ENCODE measurements at places on chromosomes 1 and 21. TPM values are rescaled to one million over a fixed set of nuclear protein-coding genes. Genes with fewer than 3 reads are reported as not detected.

ZNF670 gene
- 4.6 TPM for total RNA-seq

- no peak for DNase-seq
These were observed 73.1 kb downstream of the KCNJ6 start for GRCh38 chr21:37843191-37843590.

GRCh38 chr1:210691039-210691610 lies 362.4 kb downstream of the HHAT start:
- no peak for DNase-seq

DNA sequence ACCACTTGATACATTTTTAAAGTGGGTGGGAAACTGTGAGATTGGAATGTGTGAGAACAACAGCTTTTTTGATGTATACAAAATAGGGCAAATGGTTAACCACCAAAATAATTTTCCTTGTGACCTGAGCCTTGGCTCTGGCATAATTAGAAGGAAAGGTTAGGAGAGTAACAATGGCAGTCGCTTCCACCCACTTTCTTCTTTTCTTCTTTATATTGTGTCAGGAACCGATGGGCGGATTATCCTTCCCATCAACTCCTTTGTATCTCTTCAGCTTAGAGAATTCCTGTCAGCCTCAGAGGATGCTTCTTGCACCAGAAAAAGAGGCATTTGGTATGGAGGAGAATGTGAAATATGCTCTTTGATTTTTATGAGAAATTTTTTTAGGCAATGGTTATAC lies 90.6 kb downstream of the SDCCAG8 start:
- no peak for DNase-seq

DNA sequence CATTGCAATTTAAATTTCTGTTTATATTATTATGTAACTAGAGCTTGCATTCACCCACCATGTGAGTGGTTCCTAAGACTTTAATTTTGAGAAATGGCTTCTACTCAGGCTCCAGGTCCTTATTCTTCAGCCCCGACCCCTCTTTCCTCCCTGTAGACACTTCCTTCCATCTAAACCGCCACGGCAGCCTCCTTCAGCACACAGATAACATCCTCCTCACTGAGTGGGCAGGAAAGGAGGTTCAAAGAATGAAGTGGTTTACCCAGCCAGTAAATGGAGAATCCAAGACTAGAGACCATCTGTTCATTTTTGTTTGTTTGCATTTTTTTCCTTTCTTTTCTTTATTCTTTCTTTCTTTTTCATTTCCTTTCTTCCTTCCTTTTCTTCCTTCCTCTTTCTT lies 37.1 kb upstream of the SOD1 start:
- no peak for DNase-seq

DNA sequence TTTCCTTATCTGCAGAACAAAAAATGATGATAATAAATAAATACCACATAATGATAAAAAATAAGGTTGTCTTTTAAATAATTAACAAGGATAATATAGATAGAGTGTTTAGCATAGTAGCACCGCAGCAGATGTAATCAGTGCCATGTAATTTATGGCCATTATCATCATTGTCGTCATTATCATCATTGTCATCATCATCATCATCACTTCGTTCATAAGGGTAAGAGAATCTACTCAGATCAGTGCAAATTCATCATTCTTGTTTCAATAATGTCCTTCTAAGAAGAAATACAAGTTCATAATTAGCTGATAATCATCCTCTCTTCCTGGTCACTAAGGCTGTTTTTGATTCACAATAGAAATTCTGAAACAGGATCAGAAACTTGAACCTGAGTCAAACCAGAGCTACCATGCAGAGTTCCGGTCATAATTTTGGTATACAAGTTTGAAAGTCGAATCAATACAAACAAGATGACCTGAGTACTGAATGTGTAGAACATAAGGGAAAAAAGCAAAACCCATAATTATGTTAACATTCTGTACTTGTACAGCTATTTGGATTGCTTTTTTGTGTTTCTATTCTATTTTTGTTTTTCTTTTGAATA lies 172.0 kb downstream of the LRRC40 start:
- DNase-seq = no peak

- no peak for DNase-seq
These were observed 6.6 kb upstream of the TMEM51 start for GRCh38 chr1:15146971-15147376.

- no peak for DNase-seq
These were observed 21.4 kb downstream of the CLIC6 start for GRCh38 chr21:34690041-34690792.

GRCh38 chr1:201184307-201185122 lies 6.1 kb upstream of the IGFN1 start:
- DNase-seq = peak; percentile 95

DNA sequence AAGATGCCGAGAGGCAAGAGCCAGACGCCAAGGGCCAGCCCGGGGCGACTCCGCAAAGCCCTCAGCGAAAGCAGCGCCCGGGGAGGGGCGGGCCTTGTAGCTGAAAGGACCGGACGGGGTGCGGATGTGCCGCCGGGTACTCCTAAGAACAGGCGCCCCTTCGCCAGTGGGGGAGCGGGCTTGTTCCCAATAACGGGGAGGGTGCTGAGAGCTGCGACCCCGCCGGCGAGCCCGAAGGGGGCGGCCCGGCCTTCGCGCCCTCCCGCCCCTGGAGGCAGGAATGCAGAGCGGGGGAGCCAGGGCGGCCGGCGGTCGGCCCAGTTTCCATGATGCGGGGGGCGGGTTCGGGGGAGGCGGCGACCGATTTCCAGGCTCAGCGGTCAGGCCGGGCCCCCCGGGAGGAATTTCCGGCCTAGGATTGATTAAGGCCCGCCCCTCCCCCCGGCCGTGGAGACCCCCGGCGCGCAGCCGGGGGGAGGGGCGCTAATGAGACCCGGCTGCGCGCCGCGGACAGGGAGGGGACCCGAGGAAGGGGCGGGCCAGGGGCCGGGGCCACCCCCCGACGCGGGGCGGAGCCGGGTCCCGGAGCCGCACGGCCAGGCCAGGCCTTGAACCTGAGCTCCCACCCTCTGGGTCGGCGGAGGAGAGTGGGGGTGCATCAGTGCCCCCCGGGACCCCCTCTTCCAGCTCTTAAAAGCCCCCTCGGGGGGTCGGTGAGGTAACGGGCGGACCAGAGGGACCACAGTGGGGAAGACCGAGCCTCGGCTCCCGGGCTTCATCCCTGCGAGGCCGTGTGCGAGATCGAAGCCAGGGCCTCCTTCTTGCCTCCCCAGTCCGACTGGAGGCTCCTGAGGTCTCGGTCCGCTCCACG lies 898 bp upstream of the TMEM200B start:
- peak; percentile 90 for DNase-seq

- DNase-seq = peak; percentile 45
These were observed 102.2 kb downstream of the NTMT2 start for GRCh38 chr1:170247751-170248521.

DNA sequence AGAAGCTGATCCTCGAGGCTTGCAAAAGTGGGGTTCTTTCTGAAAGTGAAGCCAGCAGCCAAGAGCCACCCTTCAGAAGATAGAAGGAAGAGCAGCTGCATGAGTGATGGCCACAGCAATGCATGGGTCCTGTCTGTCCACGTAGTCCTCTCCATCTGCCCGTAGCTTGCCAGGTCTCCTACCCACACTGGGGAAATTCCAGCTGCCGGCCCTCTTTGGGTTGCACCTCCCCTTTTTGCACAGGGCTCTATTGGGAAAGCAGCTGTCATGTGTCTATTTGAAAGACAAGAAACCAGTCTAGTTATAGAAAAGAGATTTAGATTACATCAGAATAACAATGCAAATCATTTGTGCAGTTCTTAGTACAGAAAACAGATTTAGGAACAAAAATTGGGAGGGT lies 204.4 kb downstream of the GIPC2 start:
- no peak for DNase-seq

Measured in GM23248 (cell line).